WERI-Rb-1 (cell line): ENCODE measurements at places on chromosomes 2 and 18.
A peak's percentile ranks its signal among the peaks of the same experiment; 100 is the strongest.

GRCh38 chr2:100891906-100892642 lies 72.1 kb downstream of the NPAS2 start:
- DNase-seq, result no peak

- DNase-seq, result no peak
These were observed 18.3 kb downstream of the NHEJ1 start for GRCh38 chr2:219142329-219142728.

DNA sequence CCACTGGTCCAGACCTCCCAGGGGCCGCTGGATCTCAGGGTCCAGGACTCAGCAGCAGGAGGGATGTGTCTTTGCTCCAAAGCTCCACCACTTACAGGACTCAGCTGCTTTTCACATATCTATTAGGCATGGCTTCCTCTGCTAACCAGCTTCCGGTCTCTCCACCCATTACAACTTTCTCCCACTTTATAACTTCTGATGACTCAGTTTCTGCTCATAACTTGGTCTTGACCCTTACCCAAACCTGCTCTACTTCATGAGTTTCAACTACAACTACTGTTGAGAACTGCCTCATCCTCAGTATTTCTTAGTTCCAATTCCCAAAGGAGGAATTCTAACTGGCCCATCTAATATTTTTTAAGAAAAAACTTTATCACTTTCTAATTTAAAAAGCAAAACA lies 17.2 kb downstream of the SULT1C2 start:
- no peak for DNase-seq

DNA sequence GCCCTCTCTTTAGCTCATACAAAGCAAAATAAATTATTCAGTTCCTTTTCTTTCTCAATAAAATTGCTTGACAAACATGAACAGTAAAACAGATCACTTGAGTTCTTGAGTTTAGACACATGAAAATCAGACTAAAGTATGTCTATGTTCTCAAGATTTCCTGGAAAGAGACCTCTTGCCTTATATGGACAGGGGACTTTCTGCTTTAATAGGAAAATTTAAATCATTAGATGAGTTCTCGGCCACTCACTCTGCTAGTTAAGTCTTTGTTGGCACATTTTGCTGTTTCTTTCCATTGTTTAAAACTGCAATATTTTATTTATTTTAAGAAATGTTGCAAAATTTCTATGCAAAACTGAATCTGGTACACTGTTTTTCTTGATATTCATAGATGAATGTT lies 207.8 kb downstream of the RND3 start:
- no peak for DNase-seq

DNA sequence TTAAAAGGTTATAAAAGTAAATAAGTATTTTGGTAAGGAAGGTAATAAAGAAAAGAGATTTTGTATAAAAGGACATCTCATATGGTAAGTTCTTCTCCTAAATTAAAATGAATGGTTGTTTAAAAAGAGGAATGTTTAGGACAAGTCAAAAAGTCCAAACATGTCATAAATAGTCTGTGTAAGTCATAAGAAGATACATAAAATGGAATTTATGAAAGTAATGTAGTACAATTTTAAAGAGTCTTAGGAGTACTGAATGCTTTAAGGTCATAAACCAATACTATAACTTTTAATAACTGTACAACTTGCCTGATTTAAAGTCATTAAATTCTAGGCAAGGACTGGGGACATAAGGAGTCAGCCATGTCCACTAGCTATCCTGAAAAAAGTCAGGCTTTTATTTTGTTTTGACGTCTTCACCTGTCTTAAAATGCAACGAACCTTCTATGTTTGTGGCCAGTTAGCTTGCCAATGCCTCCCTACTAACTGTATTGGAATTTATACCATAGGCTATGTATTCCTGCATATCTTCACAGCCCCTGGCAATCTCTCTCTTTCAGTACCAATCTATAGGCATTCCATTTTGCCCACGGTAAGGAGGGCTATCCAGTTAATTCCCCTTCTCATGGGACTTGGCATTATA lies 312.3 kb upstream of the LRRTM4 start:
- no peak for DNase-seq

- DNase-seq, result no peak
These were observed 518.4 kb upstream of the LRRTM1 start for GRCh38 chr2:80822999-80823398.

DNA sequence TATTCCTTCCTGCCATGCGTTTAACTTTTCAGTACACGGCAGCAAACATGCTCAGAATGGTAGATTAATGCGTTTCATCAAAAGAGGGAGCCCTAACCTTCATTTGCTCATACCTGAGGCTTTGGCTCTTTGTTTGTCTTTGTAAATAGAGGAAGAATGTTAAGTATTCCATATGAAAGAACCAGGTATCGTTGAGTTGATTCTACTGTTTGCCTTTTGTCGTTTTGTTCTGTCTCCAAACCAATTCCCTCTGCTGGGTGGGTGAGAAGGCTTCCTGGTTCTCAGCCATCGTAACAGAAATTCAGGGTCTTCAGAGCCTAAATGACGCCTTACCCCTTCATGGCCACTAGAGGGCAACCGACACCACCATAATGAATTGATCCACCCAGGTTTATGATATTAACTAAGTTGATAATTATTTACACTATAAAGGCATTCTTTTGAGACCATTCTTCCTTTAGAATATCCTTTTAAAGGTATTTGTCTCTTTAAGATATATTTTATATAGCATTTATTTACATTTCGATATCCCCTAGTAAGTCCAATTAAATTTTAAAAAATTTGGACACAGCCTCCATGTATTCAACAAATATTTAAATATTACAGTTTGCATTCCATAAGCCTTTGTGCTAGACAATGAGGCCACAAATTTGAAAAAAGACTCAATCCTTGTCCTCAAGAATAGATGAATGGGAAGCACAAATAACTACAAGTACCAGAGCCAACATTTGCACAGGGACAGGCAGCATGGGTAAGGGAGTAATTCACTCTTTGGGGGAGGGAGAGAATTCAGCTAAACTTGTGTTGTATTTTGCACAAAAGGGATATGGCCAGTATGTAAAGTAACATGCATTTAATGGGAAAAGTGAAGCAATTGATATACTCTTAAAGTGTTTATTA lies 48.1 kb downstream of the TIMM21 start:
- DNase-seq, result peak; percentile 52

- DNase-seq, result no peak
These were observed 33.9 kb downstream of the PTPN18 start for GRCh38 chr2:130389783-130390182.

- DNase-seq, result no peak
These were observed 193.2 kb downstream of the CDH2 start for GRCh38 chr18:27983780-27984179.

GRCh38 chr2:23400703-23401102 lies 15.7 kb downstream of the KLHL29 start:
- no peak for DNase-seq

DNA sequence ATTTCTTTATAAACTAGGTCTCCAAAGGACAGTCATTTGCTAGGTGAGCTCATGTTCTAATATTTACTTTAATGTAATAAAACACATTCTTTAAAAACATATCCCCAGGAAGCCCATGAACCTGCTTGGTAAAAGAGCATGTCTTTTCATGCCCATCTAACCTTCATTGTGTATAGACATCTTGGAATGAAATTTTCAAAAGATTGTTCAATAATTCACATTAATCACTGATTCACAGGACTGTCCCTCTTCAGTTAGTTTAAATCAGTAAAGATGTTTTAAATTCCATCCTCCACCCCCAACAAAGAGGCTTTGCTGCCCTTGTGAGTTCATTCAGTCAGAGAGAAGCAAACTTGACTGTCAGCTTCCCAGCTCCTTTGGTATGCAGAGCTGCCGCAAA lies 633.4 kb upstream of the CELF4 start:
- DNase-seq, result no peak

GRCh38 chr2:56582570-56582969 lies 398.8 kb downstream of the CCDC85A start:
- no peak for DNase-seq

- DNase-seq, result no peak
These were observed 17.1 kb upstream of the CTIF start for GRCh38 chr18:48521723-48522122.

GRCh38 chr2:54594048-54594447 lies 129.4 kb upstream of the EML6 start:
- no peak for DNase-seq

DNA sequence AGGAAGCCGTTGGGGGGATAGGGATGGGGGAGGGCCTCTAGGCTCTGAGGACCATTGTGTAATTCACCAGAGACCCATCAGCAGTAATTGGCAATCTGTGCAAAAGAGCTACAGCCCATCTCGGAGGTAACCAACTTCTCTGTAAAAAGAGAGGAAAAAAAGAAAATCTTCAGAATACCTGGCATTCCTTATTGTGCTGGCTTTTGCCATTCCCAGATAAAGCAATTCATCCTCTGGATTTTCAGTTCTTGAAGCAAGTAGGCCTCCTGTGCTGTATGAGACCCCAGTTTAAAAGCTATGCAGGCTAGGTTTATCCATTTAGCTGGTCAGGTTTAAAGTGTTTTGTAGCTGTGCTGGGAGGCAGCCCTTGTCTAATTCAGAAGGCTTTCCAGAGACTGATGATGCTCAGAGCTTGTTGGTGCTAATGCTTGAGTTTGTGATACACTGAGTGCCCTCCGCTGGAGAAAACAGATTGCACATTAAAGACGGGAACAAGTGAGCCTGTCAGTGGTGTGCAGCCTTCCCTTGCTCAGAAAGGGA lies at the start of gene LRRTM4:
LRRTM4 (minus strand) TSS at position 446 of the 540 bp plus-strand sequence.
- peak; percentile 57 for DNase-seq
